ENCODE measurements at places on chromosomes 12 and 14. TPM values are rescaled to one million over a fixed set of nuclear protein-coding genes. Genes with fewer than 3 reads are reported as not detected.

The NELL2 gene
- total RNA-seq = 1.1 TPM

The GSC gene
- total RNA-seq = not detected

The KRT72 gene
- total RNA-seq = 0.17 TPM

The POC1B gene
- 14.3 TPM for total RNA-seq

The PRICKLE1 gene
- 1.3 TPM for total RNA-seq

DNA sequence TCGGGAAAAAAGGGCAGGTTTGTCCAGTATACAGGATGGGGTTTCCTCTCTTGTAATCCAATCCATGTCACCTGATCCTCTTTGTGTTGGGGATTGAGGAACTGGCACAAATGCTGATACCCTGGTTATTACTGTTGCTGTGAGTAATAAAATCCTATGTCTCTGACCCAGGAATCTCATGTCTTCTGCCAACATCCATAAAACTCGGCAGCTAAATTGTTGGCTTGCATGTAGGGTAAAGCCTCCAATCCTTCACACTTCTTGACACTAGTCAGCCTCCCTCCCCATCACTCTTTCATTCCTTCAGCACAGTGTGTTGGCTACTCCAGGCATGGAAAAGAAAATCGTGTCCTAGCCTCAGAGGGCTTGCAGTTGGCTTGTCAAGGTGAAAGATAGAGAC is 9.2 kb upstream of the NOS1 start:
- DNase-seq = no peak

- DNase-seq = no peak
Measured at GRCh38 chr12:132604668-132605441, 5.5 kb downstream of the LRCOL1 start.

GRCh38 chr14:49687942-49688700 is at the start of gene POLE2:
TSS of gene POLE2 (minus strand) at chr14:49688214. CDS start at chr14:49688203, 11 bp downstream.
- DNase-seq = peak; percentile 44

DNA sequence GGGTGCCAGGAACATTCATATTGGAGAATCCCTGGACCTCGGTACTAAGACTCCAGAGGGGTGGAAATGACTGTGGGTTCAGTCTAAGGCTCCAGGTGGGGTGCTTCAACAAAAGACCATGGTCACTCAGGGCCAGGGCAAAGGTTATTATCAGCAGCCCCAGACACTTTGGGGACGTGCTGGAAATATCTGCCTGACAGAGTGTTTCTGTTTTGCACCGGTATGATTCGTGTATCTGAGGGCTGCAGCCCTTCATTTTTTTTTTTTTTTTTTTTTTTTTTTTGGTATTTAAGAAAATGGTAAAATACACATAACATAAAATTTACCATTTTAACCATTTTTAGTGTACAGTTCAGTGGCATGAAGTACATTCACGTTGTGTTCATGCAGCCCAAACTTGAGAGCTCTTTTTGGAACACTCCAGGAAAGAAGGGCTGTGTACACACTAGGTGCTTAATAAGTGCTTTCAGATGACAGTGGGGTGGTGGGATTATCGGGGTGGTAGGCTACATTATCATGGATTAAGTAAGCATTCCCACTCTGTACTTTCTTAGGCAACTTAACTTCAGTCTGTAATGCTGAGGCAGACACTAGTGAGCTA is 120.3 kb downstream of the CHST11 start:
- DNase-seq = no peak

GRCh38 chr12:117749431-117749830 is 219.4 kb downstream of the KSR2 start:
- no peak for DNase-seq

GRCh38 chr14:62027958-62028357 is 265.7 kb downstream of the SNAPC1 start:
- no peak for DNase-seq

- peak; percentile 28 for DNase-seq
Measured at GRCh38 chr14:55133416-55133815, 4.4 kb downstream of the LGALS3 start.
